ENCODE measurements at places on chromosomes 11 and 22. TPM values are rescaled to one million over a fixed set of nuclear protein-coding genes. Genes with fewer than 3 reads are reported as not detected.
A peak's percentile ranks its signal among the peaks of the same experiment; 100 is the strongest.

OMP gene
- not detected for total RNA-seq

BARX2 gene
- total RNA-seq, result 0.30 TPM

SSH3 gene
- total RNA-seq, result 53.7 TPM

PAMR1 gene
- total RNA-seq, result 4.2 TPM

ANKK1 gene
- total RNA-seq, result 4.4 TPM

DNA sequence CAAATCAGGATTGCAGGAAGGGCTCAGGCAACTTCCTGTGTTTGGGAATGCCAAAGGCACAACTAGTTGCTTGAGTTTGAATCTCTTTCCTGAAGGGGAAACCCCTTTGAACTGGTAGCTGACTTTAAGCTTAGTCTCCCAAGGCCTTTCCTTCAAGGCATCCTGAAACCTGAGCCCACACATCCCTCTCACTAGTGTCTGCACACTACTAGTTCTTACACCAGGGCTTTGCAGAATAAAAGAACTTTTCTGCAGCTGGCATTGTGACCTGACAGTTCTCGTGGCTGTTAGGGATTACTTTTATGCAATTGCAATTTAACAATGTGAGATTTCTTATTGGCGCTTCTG, 95.4 kb downstream of the EXT2 start:
- no peaks in the 10 kb centered on the region for H3K27me3 ChIP-seq
- H3K4me1 ChIP-seq, result no peaks in the 10 kb centered on the region
- no peak overlapping the region for H3K27ac ChIP-seq
- DNase-seq, result no peak
- no peak overlapping the region for H3K4me3 ChIP-seq
- H3K36me3 ChIP-seq, result no peaks in the 10 kb centered on the region

GRCh38 chr22:20786536-20786979, 12.6 kb downstream of the SERPIND1 start:
- H3K27me3 ChIP-seq, result no peaks in the 10 kb centered on the region
- no peak for DNase-seq
- no peak overlapping the region for H3K4me3 ChIP-seq
- H3K4me1 ChIP-seq, result no peaks in the 10 kb centered on the region

GRCh38 chr22:42918500-42918899, 61.4 kb upstream of the ARFGAP3 start:
- no peak overlapping the region for H3K4me3 ChIP-seq
- DNase-seq, result no peak
- no peak overlapping the region for H3K27ac ChIP-seq
- no peaks in the 10 kb centered on the region for H3K27me3 ChIP-seq
- H3K4me1 ChIP-seq, result peaks cover 46% of the 10 kb centered on the region
- no peaks in the 10 kb centered on the region for H3K36me3 ChIP-seq

GRCh38 chr11:5712507-5712906, 22.9 kb downstream of the TRIM22 start:
- H3K36me3 ChIP-seq, result peaks cover 19% of the 10 kb centered on the region
- H3K27me3 ChIP-seq, result no peaks in the 10 kb centered on the region
- no peak overlapping the region for H3K27ac ChIP-seq
- H3K4me3 ChIP-seq, result no peak overlapping the region
- DNase-seq, result no peak

- DNase-seq, result no peak
- H3K4me3 ChIP-seq, result no peak overlapping the region
- H3K27ac ChIP-seq, result no peak overlapping the region
- H3K4me1 ChIP-seq, result peaks cover 9% of the 10 kb centered on the region
Observed at GRCh38 chr11:33162831-33163230, 1.6 kb upstream of the CSTF3 start.

DNA sequence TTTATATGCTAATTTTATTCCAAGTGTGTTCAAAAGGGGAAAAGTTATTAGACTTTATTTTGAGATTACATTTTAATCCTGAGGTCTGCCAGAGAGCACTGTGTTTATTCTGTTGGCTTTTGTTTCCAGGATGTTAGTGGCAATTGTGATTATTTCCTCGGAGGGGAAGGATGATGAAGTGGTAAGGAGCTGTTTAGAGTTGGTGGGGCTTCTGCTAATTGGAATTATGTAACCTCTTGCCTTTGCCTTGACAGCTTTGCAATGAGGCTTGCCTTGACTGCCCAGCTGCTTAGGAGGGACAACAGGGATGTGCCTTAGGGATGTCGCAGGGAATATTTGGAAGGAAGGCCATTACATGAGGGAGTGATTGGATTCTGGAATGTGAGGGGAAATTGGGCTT, 89.7 kb upstream of the E2F8 start:
- H3K27me3 ChIP-seq, result no peaks in the 10 kb centered on the region
- DNase-seq, result no peak

GRCh38 chr11:76208438-76209374, 2.4 kb upstream of the WNT11 start:
- DNase-seq, result peak; percentile 77
- H3K4me1 ChIP-seq, result peaks cover 60% of the 10 kb centered on the region
- peak overlapping the region; percentile 43 for H3K4me3 ChIP-seq
- peak overlapping the region; percentile 18 for H3K27ac ChIP-seq
- peaks cover 27% of the 10 kb centered on the region for H3K27me3 ChIP-seq

- H3K36me3 ChIP-seq, result no peaks in the 10 kb centered on the region
- no peak overlapping the region for H3K4me3 ChIP-seq
- DNase-seq, result no peak
- no peaks in the 10 kb centered on the region for H3K27me3 ChIP-seq
- H3K4me1 ChIP-seq, result no peaks in the 10 kb centered on the region
- H3K27ac ChIP-seq, result no peak overlapping the region
Observed at GRCh38 chr11:44651535-44652155, 75.1 kb upstream of the TSPAN18 start.

- no peaks in the 10 kb centered on the region for H3K36me3 ChIP-seq
- no peak for DNase-seq
- H3K27me3 ChIP-seq, result no peaks in the 10 kb centered on the region
- no peak overlapping the region for H3K27ac ChIP-seq
Observed at GRCh38 chr22:30816413-30816812, 121.7 kb downstream of the OSBP2 start.

DNA sequence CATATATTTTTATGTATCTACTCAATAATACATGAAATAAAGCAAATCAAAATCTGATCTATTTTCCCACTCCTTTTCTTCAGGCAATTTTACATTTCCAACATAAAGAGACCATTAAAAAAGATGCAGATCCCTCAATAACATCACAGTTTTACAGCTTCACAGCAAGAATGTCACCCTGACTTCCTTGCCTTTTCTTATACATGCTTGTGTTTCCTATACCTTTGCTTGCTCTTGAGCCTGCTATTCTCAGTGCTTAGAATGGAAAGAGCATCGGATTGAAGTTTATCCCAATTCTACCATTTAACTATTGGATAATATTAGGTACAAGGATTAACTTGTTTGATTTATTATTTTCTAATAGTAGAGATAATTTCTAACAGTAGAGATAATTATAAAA, 176.7 kb downstream of the CNTN5 start:
- no peaks in the 10 kb centered on the region for H3K36me3 ChIP-seq
- H3K4me3 ChIP-seq, result no peak overlapping the region
- no peak for DNase-seq
- H3K4me1 ChIP-seq, result no peaks in the 10 kb centered on the region
- no peak overlapping the region for H3K27ac ChIP-seq
- H3K27me3 ChIP-seq, result no peaks in the 10 kb centered on the region

GRCh38 chr11:77407613-77408012, 66.3 kb downstream of the PAK1 start:
- H3K27me3 ChIP-seq, result no peaks in the 10 kb centered on the region
- peaks cover 16% of the 10 kb centered on the region for H3K4me1 ChIP-seq
- no peak overlapping the region for H3K4me3 ChIP-seq

- H3K36me3 ChIP-seq, result no peaks in the 10 kb centered on the region
- H3K4me3 ChIP-seq, result no peak overlapping the region
- DNase-seq, result peak; percentile 26
Observed at GRCh38 chr11:96272529-96273222, 70.3 kb downstream of the MAML2 start.

Data from upper lobe of left lung (tissue), 6 donors.